Stimulated activated CD8-positive, alpha-beta memory T cell treated with anti-CD3 and anti-CD28 coated beads, Interleukin-7, amount 100 ng/mL, for 4 hours (primary cell): ENCODE measurements at places on chromosomes 5 and 9.

DNA sequence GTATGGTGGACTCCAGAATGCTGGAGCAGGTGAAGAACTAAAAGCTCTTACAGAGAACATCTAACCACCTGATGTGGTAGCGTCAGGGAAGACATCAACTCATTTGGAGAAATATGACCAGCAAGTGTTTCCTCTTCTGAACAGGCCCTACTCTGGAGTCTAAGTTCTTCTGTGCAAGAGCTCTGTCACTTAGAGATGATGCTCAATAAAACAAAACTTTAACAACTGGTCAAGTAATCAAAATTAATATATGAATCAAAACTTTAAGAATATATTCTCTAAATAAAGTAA, 85.8 kb downstream of the CYFIP2 start:
- DNase-seq: no peak

GRCh38 chr5:19928562-19929421, 59.2 kb downstream of the CDH18 start:
- DNase-seq: no peak

- DNase-seq: no peak
Observed at GRCh38 chr5:145236983-145237382, 598.2 kb downstream of the PRELID2 start.

DNA sequence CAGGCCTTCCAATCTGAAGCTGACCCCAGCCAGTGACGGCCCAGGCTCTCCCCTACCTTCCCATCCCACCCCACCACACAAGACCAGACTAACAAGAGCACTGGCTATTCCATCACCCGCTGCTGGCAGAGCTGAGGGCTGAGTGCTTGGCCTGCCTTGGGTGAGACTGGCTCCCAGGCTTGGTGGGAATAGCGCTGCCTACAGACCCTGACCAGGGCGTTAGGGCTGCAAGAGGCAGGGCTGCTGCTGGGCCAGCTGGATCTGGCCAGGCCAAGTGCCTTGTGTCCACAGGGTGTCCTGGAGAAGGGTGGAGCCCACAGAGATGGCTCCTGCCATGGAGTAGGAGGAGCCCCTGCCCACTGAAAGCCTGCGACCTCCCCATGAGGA, 31.6 kb upstream of the ANGPTL2 start:
- no peak for DNase-seq

- DNase-seq: no peak
Observed at GRCh38 chr9:99560561-99560960, 261.1 kb upstream of the NR4A3 start.

DNA sequence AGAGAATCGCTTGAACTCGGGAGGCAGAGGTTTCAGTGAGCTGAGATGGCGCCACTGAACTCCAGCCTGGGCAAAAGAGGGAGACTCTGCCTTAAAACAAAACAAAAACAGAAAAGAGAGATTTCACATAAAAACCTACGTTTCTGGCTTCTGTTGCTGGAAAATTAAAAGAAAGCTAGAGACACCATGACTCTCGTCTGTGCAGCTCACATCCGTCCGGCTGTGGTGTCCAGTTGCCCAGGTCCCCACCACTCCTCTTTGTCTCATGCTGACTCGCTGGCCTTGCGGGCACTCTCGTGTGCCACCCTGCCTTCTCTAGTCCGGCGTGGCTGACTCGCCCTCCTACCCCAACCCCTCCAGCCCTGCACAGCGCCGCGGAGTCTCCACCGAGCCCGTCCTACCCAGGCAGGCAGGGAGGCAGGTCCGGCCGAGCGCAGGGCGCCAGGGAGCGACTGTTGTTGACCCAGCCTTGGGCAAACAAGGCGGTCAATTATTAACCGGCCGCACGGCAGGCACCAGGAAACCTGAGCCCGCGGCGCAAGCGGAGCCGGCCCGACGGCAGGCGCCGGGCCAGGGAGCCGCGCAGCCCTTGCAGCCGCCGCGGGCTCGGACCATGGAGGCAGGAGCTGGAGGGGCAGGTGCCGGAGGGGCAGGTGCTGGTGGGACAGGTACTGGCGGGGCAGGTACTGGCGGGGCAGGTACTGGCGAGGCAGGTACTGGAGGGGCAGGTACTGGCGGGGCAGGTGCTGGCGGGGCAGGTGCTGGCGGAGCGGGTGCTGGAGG, at the start of gene PRRT1B:
TSS of gene PRRT1B (plus strand) at position 521 of the 783 bp plus-strand sequence. CDS start at position 614, 93 bp downstream.
- DNase-seq: no peak

DNA sequence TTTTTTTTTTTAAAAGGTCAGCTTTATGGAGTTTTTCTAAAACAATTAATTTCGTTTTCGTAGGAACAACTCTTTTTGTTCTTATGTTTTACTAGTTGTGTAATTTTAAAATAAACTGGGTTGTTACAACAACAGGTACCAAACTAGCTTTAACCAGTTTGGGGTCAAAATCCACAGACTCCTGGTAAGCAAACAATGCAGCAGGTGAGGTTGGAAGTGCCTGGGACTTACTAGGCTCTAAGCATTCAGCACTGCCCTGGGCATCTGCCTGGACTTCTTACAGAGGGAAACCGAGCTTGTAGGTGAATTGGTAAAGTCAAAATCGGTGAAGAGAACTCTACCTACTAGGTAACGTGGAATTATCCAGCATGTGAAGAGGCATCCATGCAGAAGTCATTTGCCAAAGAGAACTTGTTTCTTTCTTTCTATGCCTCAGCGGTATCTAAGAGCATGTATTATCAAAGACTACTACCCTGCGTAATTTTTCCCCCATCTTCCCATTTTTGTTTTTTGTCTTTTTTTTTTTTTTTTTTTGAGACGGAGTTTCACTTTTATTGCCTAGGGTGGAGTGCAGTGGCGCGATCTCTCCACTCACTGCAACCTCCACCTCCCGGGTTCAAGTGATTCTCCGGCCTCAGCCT, 145.4 kb downstream of the KCTD16 start:
- no peak for DNase-seq

DNA sequence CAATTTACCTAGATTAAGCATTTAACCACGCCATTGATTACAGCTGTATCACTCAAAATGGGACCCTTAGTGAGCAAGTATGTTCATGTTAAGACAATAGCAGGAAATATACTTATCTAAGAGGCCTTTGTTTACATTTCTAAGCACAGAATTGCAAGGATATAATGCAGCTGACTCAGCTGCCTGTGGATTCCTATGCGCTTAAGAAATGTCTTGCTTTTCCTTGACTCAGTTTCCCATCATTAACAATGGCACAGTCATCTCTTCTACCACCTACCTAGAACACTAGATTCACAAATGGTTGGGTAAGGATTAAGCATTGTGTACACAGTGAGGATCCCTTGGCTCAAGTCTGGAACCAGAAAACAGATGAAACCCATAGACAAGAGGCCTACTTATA, 163.8 kb downstream of the TSSK1B start:
- DNase-seq: no peak

DNA sequence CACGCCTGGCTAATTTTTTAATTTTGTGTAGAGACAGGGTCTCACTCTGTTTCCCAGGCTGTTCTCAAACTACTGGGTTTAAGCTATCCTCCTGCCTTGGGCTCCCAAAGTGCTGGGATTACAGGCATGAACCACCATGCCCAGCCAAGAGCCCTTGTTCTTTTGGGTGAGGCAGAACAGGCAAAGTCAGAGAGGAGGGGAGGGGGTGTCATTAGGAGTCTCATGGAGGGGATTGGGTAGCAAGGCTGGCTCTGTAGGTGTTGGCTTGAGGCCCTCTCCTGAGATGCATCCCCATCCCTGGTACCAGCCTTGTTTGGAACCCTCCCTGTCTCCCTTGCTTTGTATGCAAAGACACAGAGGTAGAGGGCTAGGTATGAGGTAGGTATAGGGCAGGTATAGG, 24.1 kb downstream of the GSN start:
- DNase-seq: no peak

GRCh38 chr9:133112663-133113026, 8.4 kb downstream of the RALGDS start:
- no peak for DNase-seq

- DNase-seq: no peak
Observed at GRCh38 chr9:94511955-94512265, 43.0 kb upstream of the PCAT7 start.

GRCh38 chr5:129629575-129629974, 118.3 kb upstream of the MINAR2 start:
- DNase-seq: no peak

- no peak for DNase-seq
Observed at GRCh38 chr5:37703841-37704241, 136.0 kb downstream of the GDNF start.

DNA sequence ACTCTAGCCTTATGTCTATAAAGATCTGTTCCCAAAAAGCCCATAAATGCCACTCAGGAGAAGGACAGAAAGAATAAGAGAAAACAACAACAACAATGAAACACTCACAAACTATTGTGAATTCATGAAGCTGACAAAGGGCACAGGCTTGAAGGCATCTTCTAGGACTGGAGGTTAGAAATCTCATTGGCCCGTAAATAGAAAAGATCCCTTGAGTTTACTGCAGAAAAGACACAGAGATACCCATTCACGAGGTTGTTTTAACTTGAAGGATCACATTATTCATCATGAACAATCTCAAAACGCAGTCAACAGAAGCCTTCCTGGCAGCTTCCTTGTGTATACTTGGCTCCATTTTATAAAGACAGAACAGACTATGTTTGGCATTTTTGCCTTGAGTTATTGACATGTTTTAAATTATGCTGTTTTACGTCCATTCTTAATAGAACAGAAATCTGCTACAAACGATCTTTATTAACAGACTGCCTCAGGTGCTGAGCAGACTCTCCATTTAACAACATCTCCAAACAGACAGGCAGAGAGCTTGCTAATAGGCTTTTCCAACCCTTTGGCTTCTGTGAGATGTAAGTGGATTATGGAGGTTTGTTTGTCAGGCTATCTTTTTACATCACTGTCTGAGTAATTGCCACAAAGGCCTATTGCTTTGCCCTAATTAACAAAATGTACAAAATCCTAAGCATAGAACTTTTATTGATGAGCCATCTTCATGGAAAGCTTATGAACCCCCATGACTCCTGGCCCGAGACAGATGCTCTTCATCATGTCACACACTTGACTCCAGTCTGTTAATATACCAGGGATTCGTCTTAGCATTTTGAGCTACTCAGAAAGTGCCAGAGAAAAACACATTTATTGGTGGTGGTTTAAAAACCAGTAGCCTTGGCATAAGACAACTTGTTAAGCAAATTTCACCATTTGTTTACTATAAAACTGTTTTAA, 735.3 kb upstream of the ZNF608 start:
- DNase-seq: no peak

DNA sequence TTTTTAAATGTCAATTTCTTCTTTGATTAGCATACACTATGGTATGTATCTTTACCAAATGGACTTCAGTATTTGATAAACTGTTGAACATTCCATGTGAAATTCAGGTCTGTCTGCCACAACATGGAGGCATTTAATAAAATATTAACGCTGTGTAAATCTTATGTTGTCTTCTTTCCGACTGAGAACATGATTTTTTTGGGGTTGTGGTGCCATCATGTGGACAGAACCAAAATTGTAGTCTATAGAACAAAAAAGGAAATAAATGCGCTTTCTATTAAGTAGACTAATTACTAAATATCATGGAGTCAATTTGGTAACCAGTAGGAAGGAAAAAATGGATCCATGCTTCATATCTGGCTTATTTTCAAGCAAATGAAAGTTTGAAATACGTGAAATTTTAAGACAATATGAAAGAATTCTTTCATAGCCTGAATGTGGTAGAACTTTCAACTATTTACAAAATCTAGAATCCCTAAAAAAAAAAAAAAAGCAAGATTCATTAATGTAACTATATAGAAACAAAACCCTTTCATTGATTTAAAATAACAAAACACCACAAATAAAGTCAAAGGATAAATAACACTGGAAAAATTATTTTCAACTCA, 2.8 kb upstream of the PLK2 start:
- DNase-seq: no peak

DNA sequence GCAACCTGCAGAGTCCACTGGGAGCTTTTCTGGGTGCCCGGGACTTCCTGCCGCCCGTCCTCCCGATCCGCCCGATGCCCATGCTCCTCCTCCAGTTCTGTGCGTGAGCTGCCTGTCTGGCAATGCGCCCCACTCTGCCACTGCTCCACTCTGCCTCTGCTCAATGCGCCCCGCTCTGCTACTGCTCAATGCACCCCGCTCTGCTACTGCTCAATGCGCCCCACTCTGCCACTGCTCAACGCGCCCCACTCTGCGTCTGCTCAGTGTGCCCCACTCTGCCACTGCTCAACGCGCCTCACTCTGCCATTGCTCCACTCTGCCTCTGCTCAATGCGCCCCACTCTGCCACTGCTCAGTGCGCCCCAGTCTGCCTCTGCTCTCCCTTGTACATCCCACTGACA, 436.0 kb downstream of the NR2F1-AS1 start:
- no peak for DNase-seq

- DNase-seq: no peak
Observed at GRCh38 chr5:156706631-156707030, 143.5 kb upstream of the PPP1R2B start.

DNA sequence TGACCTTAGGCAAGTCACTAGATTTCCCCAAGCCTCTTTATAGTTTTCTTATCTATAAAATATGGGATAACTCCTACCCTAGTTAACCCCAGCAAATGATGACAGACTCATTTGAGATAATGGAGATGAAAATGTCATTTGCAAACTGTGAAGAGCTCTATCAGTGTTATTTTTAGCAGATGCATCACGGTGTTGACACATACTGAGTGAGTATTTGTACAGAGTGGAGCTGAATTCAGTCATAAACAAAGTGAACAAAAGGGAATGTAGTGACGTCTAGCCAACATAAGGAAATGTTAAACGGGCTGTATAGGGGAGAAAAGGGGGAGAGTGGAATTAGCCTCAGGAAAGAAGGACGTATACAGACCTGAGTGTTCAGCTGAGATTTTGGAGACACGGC, 75.9 kb downstream of the NMUR2 start:
- DNase-seq: no peak

DNA sequence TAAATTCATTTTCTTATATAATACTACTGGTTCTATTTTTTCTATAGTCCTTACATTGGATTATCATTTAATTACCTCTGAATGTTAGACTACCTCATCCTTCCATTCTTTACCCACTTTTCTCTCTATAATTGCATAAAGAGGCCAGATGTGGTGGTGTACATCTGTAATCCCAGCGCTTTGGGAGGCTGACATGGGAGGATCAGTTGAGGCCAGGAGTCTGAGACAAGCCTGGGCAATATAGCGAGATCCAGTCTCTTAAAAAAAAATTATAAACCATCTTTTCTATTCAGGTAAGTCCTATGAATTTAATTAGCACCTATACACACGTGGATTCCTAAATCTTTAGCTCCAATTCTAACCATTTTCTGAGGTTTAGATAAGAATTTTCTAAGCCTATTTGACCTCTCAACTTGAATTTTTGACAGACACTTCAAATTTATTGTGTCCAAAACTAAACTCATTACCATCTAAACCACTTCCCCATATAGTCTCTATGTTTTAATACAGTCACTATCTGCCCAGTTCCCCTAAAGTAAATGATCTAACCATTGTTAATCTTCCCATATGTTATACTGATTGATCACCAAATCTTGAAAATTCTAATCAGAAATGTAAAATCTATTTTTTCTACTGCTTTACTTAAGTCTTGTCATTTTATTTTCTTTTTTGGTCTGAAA, 33.0 kb upstream of the CHD1 start:
- no peak for DNase-seq
